ENCODE measurements at places on chromosomes 2 and 18. TPM values are rescaled to one million over a fixed set of nuclear protein-coding genes. Genes with fewer than 3 reads are reported as not detected.

GRCh38 chr2:46956981-46957531, 41.5 kb upstream of the MCFD2 start:
- no peak for DNase-seq

DNA sequence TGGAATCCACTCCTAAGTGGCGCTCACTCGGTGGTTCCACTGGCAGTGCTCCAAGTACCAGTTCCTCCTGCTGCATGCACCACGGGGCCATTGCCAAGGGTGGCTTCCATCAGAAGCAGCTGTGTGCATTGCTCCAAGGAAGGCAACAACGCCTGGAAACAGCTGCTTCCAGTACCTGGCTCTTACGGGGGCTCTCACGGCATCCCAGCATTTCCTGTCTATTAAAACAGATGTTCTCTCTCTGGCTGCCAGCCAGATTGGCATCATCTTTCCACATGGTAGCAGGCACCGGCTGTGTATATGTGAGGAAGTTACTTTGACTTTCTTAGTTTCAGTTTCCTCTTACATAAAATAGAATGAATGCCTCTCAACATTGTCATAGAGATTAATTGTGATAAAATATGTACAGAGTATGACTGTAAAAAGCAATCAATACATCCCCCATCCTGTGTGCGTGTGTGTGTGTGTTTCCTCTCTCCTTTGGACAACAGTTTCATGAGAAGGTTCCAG, 84.9 kb downstream of the CMPK2 start:
- peak; percentile 36 for DNase-seq

- DNase-seq, result peak; percentile 52
Observed at GRCh38 chr18:24054130-24054529, 39.6 kb downstream of the TTC39C start.

DNA sequence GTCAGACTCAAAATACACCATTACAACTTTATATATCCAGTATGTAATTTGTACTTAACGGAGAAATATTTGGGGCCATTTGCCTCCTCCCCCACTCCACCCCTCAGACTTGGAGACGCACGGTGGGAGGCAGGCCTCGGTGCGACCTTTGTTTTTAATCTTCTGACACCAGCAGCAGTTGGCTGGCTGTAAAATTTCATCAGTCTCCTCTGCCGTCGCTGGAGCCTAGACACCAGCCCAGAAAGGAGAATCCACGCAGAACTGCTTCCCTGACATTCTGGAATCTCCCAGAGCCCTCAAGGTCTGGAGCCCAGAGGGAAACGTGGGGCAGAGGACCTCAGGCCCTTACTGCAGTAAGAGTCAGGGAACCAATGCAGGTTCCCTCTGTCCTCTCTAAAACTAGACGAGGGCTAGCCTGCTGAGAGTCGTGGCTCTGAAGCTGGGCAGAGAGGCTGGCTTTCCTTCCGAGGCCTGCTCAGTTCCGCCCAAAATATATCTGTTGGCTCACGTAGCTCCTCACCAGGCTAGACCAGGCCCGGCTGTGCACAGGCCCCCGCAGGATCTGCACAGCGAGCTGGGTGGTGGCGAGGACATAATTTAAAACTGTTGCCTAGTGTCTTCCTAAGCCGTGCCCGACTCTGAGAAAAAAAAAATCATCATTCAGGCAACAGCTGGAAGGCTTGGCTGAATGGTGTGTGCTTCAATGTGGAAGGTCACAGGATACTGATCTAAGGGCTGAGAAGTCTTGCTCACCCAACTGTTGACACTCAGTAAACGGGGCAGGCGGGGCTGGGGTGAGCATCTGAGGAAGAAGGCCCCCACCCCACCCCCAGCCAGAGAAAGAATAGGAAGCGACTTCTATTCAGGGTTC, 40.4 kb downstream of the EN1 start:
- peak; percentile 50 for DNase-seq

Gene GPBAR1
- not detected for total RNA-seq

Gene WNT10A
- not detected for total RNA-seq

Gene RTP5
- total RNA-seq, result not detected

Data from GM23248 (cell line).